ENCODE measurements at places on chromosomes 1 and 21. TPM values are rescaled to one million over a fixed set of nuclear protein-coding genes. Genes with fewer than 3 reads are reported as not detected.

DNA sequence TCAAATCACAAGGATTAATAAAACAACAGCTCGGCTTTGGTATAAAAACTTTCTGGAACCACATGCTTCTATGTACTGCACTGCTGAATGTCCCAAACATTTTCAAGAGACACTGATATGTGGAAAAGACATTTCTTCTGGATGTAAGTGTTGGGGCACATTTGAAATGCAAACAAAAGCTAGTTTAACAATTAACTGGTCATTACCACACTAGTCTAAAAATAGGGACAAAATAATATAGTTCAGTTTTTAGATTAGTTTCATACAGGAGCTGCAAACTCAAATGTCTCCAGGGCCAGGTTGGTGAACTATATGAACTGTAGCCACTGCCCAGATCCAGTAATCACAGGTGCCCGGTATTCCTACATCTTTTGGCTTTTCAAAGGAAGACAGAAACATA lies 3.2 kb downstream of the IL23R start:
- H3K27me3 ChIP-seq, result peaks cover 14% of the 10 kb centered on the region
- H3K4me3 ChIP-seq, result no peak overlapping the region
- no peak for DNase-seq
- H3K36me3 ChIP-seq, result no peaks in the 10 kb centered on the region

GRCh38 chr1:100328133-100328532 lies 24.2 kb upstream of the CDC14A start:
- H3K4me1 ChIP-seq, result peaks cover 4% of the 10 kb centered on the region
- peaks cover 9% of the 10 kb centered on the region for H3K27me3 ChIP-seq
- no peaks in the 10 kb centered on the region for H3K36me3 ChIP-seq
- H3K27ac ChIP-seq, result no peak overlapping the region
- DNase-seq, result no peak
- no peak overlapping the region for H3K4me3 ChIP-seq

DNA sequence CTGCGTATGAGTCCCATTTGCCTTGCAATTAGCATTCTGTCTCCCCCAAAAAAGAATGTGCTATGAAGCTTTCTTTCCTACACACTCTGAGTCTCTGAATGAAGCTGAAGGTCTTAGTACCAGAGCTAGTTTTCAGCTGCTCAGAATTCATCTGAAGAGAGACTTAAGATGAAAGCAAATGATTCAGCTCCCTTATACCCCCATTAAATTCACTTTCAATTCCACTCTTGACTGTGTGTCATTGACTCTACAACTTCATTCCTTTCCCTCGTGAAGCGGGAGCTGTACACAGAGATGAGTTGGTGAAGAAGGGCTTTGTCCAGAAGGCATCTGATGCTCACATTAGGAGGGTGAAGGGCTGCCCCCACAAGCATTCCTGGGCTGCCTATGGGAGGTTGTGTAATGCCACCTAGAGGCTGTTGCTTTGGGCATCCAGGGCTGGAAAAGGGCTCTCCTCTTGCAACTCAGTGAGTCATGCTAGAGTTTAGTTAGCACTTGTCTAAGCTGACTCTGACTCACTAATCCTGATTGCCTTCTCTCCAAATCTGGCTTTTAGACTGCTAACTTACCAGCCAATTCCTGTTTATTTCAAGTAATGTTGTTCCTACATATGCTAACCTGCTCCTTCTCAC lies 1.8 kb downstream of the SPRR1B start:
- no peaks in the 10 kb centered on the region for H3K4me1 ChIP-seq
- H3K4me3 ChIP-seq, result no peak overlapping the region
- H3K27ac ChIP-seq, result no peak overlapping the region
- no peak for DNase-seq
- peaks cover 2% of the 10 kb centered on the region for H3K27me3 ChIP-seq

DNA sequence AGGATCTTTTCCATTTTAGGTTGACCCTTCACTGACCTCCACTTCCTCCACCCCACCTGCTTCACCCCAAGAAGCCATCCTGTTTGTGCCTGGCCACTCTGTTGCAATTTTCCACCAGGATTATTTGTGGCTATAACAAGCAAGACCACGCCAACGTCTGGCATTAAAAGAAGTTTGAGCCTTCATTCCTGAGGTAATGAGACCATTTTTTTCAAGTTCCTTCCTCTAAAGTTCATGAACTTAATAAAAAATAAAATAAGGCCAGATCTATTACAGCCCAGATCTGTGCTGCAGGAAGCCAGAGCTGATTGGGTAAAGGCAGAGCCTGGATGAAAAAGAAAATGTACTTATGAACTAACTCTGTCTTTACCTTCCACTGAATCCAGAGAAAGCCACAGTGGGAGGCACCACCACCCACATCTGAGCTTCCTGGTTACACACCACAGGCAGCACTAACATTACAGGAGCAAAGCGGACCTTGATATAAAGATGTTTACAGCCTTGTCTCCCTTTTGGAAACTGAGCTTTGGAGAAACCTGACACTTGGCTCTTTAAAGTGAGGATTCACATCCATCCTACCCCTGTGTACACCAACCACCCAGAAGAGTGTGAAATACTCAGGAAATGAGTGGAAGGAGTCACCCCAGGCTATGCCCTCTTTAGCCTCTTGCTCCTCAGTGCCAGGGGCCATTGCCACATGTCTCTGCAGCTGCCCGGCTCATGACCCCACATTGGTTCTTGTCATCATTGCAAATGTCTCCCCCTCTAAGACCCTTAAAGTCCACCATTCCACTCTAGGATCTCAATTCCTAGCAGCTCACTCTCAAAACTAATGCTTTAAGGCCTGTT lies 293.6 kb downstream of the PLPP3 start:
- no peak overlapping the region for H3K27ac ChIP-seq
- no peak for DNase-seq
- peaks cover 3% of the 10 kb centered on the region for H3K4me1 ChIP-seq
- no peaks in the 10 kb centered on the region for H3K27me3 ChIP-seq
- no peaks in the 10 kb centered on the region for H3K36me3 ChIP-seq

GRCh38 chr1:40703316-40703715 lies 11.8 kb downstream of the NFYC start:
- H3K27ac ChIP-seq, result peak overlapping the region; percentile 65
- H3K4me3 ChIP-seq, result no peak overlapping the region
- H3K4me1 ChIP-seq, result peaks cover 26% of the 10 kb centered on the region
- H3K36me3 ChIP-seq, result no peaks in the 10 kb centered on the region
- H3K27me3 ChIP-seq, result no peaks in the 10 kb centered on the region

GRCh38 chr1:185541871-185542301 lies 192.3 kb upstream of the HMCN1 start:
- no peaks in the 10 kb centered on the region for H3K27me3 ChIP-seq
- peaks cover 2% of the 10 kb centered on the region for H3K36me3 ChIP-seq
- no peak for DNase-seq
- peaks cover 26% of the 10 kb centered on the region for H3K4me1 ChIP-seq
- H3K27ac ChIP-seq, result peak overlapping the region; percentile 60

DNA sequence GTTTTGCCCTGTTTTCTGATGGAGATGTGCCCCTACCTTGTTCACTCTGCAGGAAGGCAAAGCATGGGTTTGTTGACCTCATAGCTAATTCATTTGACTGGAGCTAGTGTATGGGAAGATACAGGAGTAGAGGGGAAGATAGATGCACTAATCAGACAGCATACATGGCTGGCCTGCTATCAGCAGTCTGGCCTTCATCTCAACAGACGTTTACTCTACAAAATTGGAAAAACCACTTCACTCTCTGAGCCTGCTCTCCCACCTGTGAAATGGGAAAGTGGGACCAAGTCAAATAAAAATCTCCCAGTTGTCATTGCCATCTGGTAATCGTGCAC lies 235.2 kb upstream of the RAB4A start:
- peaks cover 5% of the 10 kb centered on the region for H3K36me3 ChIP-seq
- H3K4me1 ChIP-seq, result peaks cover 6% of the 10 kb centered on the region
- H3K27me3 ChIP-seq, result peaks cover 31% of the 10 kb centered on the region
- DNase-seq, result no peak

DNA sequence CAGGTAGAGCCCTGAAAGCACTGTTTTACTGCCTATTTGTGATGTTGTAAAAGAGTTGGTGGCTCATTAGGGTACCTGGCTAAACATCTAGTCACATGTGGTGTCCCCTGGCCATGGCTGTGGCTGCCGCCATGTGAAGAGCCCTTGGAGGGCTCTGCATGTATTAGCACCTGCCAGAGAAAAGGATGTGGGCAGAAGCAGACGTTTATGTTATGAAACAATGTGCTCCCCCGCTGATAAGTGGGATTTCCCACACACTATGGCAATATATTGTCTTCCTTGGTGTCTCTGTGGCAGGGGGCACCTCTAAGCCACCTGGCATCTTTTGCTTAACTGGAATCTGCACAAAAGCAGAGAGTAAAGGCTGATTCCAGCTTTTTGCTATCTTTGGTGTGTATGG lies 9.6 kb downstream of the TENT5C start:
- H3K4me3 ChIP-seq, result no peak overlapping the region
- peaks cover 16% of the 10 kb centered on the region for H3K27me3 ChIP-seq
- no peak overlapping the region for H3K27ac ChIP-seq
- H3K36me3 ChIP-seq, result no peaks in the 10 kb centered on the region
- no peak for DNase-seq

DNA sequence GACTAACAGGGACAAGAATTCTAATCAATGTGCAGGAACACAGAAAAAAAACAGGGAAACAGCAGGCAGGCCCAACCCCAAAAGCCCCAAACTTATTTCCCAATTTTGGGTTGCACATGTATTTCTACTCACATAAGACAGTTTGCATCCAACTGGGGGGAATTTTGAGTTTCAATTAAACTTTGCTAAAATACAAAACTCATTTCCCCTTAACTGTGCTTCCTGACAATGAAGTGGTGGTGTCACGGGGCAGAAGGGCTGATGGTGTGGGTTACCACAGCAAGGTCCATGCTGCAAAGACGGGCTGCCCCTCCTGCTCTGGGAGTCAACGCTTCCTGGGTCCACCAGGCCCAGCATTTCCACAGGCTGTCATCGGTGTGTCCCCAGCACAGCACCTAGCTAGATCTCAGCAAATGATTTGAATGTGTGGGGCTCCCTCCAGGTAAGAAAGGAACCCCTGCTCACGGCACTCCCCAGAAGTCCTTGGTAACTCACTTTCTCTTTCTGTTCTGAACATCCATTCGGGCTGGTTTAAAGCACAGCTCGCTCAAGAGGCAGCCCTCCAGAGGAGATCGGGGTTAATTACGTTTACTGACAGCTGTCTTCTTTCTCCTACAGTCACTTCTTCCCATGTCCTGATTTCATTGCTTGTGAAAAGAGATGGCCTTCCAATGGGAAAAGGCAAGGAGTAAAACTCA lies 27.4 kb downstream of the HIVEP3 start:
- no peaks in the 10 kb centered on the region for H3K36me3 ChIP-seq
- no peak overlapping the region for H3K27ac ChIP-seq
- DNase-seq, result no peak

- no peaks in the 10 kb centered on the region for H3K27me3 ChIP-seq
- DNase-seq, result no peak
- H3K36me3 ChIP-seq, result peaks cover 2% of the 10 kb centered on the region
- peaks cover 24% of the 10 kb centered on the region for H3K4me1 ChIP-seq
- no peak overlapping the region for H3K4me3 ChIP-seq
Observed at GRCh38 chr1:183097438-183098051, 74.3 kb downstream of the LAMC1 start.

DNA sequence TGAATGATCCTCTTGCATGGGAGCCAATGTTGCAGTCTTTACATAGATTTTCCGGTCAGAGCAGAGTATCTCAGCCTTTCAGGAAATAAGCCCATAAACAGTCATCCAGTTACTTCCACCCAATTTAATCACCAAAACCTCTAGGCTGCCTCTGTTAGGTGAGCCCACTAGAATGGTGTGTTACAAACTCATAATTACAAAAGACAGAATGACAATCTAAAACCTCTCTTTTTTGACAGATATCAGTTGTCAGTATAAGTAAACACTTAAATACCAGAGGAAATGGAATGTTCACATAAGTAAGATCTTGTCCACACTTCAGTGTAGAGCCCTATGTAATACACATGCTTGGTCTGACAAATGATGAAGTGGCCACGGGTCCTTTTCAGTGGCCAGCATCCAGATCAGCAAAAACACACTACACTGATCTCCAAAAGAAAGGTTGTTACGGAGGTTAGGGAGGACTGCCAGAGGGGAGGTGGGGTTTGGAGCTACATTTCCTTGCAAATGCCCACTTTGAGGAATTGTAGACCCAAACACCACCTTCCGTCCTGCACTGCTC lies 71.3 kb upstream of the FBXO28 start:
- no peak overlapping the region for H3K27ac ChIP-seq
- no peak overlapping the region for H3K4me3 ChIP-seq
- no peak for DNase-seq
- no peaks in the 10 kb centered on the region for H3K4me1 ChIP-seq

DNA sequence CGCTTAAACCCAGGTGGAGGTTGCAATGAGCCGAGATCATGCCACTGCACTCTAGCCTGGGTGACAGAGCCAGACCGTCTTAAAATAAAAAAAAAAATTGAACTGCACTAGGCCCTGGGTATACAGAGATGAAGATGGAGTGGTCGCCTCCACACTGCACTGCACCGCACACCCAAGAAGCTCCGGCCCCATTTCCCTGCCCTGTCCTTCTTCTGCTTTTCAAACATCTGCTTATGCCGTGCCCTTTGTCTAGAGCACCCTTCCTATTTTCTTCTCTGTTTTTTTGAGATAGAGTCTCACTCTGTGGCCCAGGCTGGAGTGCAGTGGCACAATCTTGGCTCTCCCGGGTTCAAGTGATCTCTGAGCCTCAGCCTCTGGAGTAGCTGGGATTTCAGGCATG lies 17.4 kb downstream of the IQGAP3 start:
- no peaks in the 10 kb centered on the region for H3K27me3 ChIP-seq
- H3K4me1 ChIP-seq, result peaks cover 4% of the 10 kb centered on the region
- no peak overlapping the region for H3K27ac ChIP-seq
- no peak overlapping the region for H3K4me3 ChIP-seq

DNA sequence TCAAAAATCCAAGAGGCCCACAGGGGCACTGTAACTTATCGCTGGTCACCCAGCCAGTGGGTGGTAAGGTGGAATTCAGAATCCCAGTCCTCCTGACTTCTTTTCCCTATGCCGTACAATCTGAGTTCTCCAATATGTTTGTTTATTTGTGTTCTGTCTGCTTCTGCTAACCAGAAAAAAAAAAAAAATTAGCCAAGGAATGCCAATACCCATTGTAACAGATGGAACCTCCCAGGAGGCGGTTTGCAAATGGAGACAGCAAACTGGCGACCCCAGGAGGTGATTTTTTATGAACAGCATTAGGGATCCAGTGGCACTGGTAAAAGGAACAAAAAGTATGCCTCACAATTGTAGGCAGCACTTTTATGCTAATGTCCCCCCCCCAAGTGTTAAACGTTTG lies 189.0 kb upstream of the FGGY start:
- no peaks in the 10 kb centered on the region for H3K36me3 ChIP-seq
- no peak overlapping the region for H3K27ac ChIP-seq
- H3K4me3 ChIP-seq, result no peak overlapping the region
- no peaks in the 10 kb centered on the region for H3K27me3 ChIP-seq

GRCh38 chr1:231632119-231632518 lies 5.5 kb downstream of the DISC1 start:
- no peaks in the 10 kb centered on the region for H3K27me3 ChIP-seq
- H3K4me1 ChIP-seq, result peaks cover 55% of the 10 kb centered on the region
- H3K4me3 ChIP-seq, result no peak overlapping the region
- H3K36me3 ChIP-seq, result no peaks in the 10 kb centered on the region

- DNase-seq, result no peak
- no peaks in the 10 kb centered on the region for H3K36me3 ChIP-seq
- peaks cover 4% of the 10 kb centered on the region for H3K27me3 ChIP-seq
- H3K4me3 ChIP-seq, result no peak overlapping the region
- H3K4me1 ChIP-seq, result peaks cover 8% of the 10 kb centered on the region
- H3K27ac ChIP-seq, result peak overlapping the region; percentile 15
Observed at GRCh38 chr1:207389728-207390464, 64.2 kb upstream of the CR2 start.

Gene MYOM3
- 0.70 TPM for total RNA-seq

Gene SPRR1A
- not detected for total RNA-seq

Gene BTBD19
- 43.4 TPM for total RNA-seq

Gene FAM72C
- not detected for total RNA-seq

Gene WDR64
- total RNA-seq, result not detected

Gene FMO4
- 3.5 TPM for total RNA-seq

Gene MECR
- 15.6 TPM for total RNA-seq
